ENCODE measurements at places on chromosomes 7 and 10. TPM values are rescaled to one million over a fixed set of nuclear protein-coding genes. Genes with fewer than 3 reads are reported as not detected.

GRCh38 chr7:27482219-27482618 lies 180.5 kb downstream of the HIBADH start:
- no peak for DNase-seq

Gene MAGI2
- total RNA-seq, result 5.1 TPM

Gene PHKG1
- total RNA-seq, result not detected

Gene AKR1C3
- total RNA-seq, result 1.2 TPM

All from kidney epithelial cell (primary cell).